MM.1S (cell line): ENCODE measurements at places on chromosomes 2 and 18.

DNA sequence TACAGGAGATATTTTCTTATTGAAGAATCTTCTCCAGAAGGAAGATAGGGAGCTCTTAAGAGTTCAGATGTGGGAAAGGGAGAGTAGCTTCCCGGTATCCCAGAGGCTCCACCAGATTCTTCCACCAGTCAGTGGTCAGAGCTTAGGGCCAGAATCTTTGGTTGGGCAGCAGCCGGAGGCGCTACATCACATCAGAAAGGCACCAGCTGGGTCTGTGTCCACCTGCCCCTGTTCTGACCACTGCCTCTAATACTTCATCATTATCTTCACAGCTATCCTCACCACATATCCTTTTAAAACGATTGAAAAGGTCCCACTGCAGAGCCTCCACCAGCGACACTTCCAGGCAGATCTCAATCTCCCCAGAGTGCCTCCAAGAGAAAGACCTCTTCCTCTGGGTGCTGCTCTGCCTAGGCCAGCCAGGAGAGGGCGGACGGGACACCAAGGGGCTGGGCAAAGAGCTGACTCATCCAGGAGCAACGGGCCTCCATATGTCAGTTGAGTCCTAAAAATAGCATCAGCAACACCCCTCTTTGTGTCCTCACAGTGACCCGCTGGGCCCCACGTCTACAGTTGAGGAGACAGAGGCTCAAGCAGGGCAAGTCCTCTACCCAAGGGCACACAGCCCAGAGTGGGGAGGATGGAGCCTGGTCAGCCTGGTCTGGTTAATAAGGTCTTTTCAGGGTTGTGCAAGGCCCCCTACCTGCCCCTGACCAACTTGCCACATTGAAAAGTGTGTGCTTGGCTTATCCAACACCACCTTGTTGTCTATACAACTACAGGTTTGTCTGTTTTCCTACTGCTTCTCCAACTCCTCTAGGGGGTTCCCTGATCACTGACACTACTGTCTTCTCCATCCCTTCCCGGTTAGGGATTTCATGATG lies 81.2 kb downstream of the ADD2 start:
- peak; percentile 76 for DNase-seq

GRCh38 chr18:41486575-41486974 lies 468.5 kb upstream of the PIK3C3 start:
- DNase-seq: no peak

GRCh38 chr2:160144280-160144990 lies 55.6 kb downstream of the ITGB6 start:
- DNase-seq: no peak

- DNase-seq: no peak
Measured at GRCh38 chr2:114784046-114784445, 341.6 kb downstream of the DPP10 start.

- DNase-seq: no peak
Measured at GRCh38 chr2:143499061-143499460, 369.8 kb downstream of the ARHGAP15 start.

GRCh38 chr2:104406261-104406726 lies 447.6 kb upstream of the POU3F3 start:
- no peak for DNase-seq

GRCh38 chr2:239238839-239239606 lies 161.8 kb downstream of the HDAC4 start:
- no peak for DNase-seq

GRCh38 chr18:5380586-5380985 lies 85.1 kb upstream of the ZBTB14 start:
- no peak for DNase-seq

DNA sequence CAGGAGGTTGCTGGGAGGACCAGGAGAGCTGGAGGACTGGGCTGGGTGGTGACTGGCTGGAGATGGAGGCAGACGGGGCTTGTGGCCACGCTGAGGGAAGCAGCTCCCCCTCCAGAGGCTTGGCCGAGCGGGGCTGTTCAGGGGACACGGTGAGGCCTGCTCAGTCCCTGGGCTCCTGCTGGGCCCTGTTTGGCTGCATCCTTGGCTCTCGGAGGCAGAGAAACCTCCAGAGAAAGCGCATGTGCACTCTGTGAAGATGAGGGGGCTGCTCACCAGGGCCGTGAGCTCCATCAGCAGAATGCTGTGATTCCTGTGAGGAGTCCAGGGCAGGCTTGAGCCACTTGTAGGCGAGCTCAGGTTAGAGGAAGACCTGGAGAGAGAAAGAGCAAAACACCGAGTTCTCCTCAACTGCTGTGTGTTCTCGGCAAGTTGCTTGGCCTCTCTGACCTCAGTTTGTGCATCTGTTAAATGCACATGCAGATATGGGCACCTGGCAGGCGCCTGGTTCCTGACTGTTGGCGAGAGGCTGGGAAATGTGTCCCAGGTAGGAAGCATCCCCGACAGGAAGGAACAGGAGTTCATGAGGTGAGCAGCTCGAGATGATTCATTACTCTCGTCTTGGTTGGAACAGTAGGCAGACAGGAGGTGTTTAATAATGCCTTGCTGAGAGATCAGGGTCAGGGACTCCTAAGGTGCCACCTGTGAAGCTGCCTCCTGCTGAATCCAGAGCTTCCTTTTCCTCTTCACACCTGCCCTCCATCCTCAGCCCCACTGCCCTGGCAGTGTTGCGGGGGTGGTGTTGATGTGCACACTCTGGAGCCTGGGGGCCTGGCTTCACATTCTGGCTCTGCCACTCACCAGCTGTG lies 941 bp downstream of the ZAP70 start:
- no peak for DNase-seq

DNA sequence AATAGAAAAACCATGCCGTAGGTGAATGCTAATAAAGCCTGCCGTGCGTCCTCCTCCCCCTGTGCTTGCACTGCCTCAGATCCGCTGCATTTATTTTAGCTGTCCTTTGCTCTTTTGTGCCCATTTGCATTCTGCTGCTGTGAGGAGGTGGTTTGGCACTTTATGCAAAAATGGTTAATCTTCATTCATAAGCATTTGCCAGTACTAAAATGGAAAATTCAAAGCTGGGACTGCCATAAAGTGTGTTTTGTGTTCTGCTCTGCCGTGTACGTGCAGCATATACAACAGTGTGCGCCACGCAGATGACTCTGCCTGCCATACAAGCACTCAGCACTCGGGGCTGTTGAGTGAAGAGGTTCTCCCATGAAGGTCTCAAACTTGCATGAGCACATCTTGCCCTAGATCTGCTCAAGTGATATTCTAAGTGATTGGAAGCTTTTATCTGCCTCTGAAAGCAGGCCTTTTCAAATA lies 73.6 kb downstream of the SPATS2L start:
- DNase-seq: no peak

DNA sequence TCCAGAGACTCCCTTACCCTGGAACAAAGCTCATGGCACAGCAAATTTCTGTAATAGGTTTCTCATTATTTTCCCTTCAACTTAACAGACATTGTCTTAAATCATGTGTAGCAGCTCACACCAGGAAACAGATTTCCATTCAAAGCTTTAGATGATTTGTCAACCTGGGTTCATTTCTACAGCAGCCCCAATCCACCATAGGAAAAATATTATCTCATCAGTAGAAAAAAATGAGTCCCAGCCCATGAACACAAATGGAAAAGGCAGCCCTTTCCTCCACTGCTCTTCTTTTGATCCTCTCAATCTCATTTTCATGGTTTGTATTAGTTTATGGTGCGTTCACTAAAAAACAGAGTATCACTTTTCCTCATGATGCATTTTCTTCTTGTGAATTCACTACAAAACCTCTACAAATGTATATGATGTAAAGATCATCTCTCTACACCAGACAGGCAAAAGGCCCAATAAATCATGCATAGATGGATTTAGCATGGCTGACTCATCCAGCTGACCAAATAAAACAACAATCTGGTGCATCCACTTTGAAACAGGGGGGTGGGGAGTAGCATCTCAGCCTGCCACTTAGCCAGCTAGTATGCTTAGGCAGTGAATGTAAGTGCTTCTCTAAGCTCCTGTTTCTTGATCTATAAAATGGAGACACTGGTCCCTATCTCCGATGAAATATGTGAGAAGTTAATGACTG lies 78.6 kb downstream of the SATB2 start:
- DNase-seq: no peak

GRCh38 chr2:109333414-109334210 lies 204.6 kb downstream of the SH3RF3 start:
- DNase-seq: peak; percentile 22

DNA sequence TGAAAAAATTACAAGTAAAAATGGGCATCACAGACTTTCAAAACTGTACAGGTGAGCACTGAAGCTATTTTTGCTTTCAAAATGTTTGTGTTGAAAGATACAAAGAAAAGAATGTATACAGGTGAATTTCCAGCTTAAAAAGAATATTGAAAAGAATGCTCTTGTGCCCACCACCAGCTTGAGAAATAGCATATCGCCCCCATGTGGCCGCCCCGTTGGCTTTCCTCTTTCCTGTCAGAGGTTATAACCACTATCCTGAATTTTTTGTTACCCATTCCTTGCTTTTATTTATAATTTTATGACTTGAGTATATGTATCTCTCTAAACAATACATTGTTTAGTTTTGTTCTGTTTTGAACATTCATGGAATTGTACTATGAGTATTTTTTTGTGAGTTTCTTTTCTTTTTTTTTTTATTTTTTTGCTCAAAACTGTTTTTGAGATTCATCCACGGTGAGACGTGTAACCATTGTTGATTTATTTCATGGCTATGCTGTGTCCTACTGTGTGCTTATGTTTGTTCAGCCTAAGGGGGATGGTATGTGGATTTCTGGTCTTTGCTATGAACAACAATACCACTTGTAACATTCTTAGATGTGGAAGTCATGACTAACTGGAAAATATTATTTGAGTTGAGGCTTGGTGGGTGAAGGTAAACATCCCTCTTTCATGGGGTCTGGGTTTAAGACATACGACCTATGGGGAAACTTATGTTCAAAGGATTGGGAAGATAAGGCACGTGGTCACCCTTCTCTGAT lies 11.6 kb downstream of the TRPM8 start:
- no peak for DNase-seq

DNA sequence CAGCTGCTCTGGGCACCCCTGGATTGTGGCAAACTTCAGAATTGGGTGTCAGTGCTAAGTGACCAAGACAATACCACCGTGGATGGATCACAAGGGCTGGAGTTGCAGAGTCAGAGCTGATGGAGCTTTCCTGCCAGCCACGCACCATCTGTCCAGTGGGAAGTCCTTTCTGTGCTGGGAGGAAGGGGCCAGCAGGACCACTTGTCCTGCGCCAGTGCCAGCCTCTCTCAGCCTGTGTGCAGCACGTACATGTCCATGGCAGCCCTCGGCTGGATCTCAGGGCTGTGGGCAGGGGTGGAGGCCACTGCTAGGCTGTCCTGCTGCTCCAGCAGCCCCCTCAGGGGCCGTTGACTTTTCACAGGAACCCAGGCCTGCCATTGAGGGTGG lies 33.3 kb downstream of the RAB31 start:
- no peak for DNase-seq

- peak; percentile 73 for DNase-seq
Measured at GRCh38 chr2:205766779-205767359, 84.6 kb downstream of the NRP2 start.

GRCh38 chr2:15835991-15836688 lies 104.2 kb upstream of the MYCN start:
- no peak for DNase-seq

DNA sequence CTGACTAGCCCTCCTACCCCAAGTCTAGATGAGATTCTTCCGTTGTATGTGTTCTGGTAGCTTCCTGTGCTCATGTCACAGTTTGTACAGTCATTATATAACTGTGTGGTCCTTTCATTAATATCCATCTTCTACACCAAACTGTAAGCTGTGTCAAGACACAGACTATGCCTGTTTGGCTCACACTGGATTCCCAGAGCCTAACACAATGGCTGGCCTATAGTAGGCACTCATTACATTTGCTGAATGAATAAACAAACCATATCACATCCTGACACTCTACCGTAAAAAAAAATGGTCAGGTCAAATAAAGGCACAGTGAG lies 72.6 kb downstream of the ANKRD44 start:
- DNase-seq: no peak

GRCh38 chr18:35497027-35497369 lies 762 bp downstream of the INO80C start:
- DNase-seq: no peak

GRCh38 chr18:55509631-55510324 lies 78.2 kb downstream of the TCF4 start:
- peak; percentile 16 for DNase-seq

- peak; percentile 15 for DNase-seq
Measured at GRCh38 chr2:149931486-149931885, 343.9 kb upstream of the MMADHC start.

- DNase-seq: peak; percentile 57
Measured at GRCh38 chr2:174748948-174749347, 15.3 kb downstream of the CHRNA1 start.

- DNase-seq: no peak
Measured at GRCh38 chr18:7116001-7116730, 1.4 kb downstream of the LAMA1 start.

GRCh38 chr2:182858671-182859070 lies 7.8 kb downstream of the FRZB start:
- no peak for DNase-seq

DNA sequence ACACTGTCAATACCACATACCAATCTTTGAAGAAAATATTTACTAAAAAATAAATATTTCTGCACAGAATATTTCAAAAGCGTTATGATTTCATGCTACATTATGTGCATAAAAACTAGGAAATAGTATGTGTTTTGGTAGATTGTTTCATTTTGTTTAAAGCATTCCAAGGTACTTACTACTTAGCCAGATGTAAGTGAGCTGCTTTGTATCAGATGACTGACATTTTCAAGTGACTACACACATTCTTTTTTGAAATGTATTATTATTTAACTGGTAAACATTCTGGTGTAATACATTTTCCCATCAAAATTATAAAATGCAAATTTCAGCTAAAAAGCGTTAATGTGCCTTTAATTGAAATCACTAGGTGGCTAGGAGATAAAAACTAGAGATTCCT lies 21.5 kb downstream of the GCA start:
- DNase-seq: no peak

GRCh38 chr2:12435430-12436222 lies 281.1 kb upstream of the TRIB2 start:
- DNase-seq: no peak

DNA sequence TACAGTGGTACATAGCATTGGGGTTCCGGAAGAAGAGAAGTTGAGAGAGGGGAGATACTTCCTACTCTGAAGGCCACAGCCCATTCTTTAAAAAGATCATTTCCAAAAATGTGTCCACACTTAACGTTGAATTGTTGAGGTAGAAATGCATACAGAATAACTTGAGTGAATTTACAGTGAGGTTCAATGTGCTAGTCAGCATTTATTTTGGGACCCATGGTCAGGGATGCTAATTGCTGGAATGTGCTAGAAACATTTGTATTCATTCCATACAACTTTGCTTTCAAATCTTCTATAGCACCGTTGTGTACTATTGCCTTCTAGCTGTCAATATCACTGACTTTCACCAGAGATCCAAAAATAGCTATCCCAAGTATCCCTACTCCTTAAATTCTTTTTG lies 325.9 kb downstream of the SATB2 start:
- DNase-seq: no peak

DNA sequence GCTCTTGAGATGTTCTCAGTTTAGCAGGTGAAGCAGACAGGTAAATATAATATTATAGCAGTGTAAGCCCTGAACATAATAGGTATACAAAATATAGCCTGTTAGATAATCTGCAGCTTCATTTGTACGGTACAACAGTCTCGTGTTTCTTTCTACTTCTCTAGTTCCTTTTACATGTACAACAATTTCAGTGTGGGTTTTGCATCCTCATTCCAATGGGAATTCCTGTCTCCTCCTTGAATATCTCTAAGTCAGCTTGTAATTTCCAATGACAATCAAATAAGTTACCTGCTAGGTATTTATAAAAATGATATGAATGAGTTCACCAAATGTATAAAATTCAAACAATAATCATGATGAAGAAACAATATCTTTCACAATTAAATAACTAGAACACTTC lies 330.0 kb upstream of the RND3 start:
- DNase-seq: no peak

- peak; percentile 20 for DNase-seq
Measured at GRCh38 chr18:12658426-12659138, 675 bp upstream of the SPIRE1 start.
